ENCODE measurements at places on chromosomes 4 and X. TPM values are rescaled to one million over a fixed set of nuclear protein-coding genes. Genes with fewer than 3 reads are reported as not detected.

The CETN2 gene
- 106 TPM for polyA plus RNA-seq

GRCh38 chrX:14712096-14712495 lies 160.8 kb downstream of the FANCB start:
- DNase-seq = no peak

DNA sequence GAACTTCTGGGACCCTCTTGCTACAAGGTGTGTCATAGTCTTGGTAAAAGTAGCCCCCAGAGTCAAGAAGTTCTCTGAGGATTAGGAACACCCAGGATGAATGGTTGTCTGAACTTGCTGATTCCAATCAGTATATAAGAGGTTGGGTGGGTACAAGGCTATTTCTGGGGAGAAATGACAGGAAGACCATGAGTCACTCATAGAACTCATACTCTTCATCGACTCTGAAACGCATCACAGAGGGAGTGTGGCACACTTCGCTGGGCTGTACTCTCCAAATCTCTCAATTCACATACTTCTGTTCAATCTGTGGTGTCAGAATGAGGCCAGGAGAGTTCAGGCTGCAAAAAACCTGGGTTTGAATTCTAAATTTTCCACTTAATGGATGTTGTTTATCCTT lies 193.2 kb upstream of the LEF1 start:
- DNase-seq = no peak

The NXF2 gene
- polyA plus RNA-seq = 0.46 TPM

DNA sequence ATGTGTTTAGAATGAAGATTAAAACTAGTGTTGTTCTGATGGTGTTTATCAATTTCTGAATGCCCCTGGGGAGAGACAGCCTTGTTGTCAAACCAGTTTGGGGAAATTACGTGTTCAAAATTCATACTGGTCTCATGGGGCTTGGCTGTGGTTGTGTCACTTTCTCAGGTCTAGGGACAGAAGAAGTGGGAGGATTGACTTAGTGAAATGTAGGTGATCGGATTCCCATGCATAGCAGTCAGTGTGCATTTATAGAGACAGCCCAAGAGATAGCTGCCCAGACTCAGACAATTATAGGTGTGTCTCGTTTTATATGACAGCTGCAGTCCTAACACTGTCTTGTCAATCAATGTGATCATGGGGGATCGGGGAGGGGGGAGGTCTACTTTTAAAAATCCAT lies 94.4 kb upstream of the CLCN4 start:
- DNase-seq = no peak

- no peak for DNase-seq
Measured at GRCh38 chrX:108186811-108187210, 95.2 kb downstream of the ATG4A start.

The FGD1 gene
- 25.9 TPM for polyA plus RNA-seq
